Activated CD4-positive, alpha-beta T cell treated with anti-CD3 and anti-CD28 coated beads for 1 hour (primary cell): ENCODE measurements at places on chromosomes 12 and 14.

GRCh38 chr12:16369156-16369555, 21.7 kb downstream of the MGST1 start:
- DNase-seq: no peak

DNA sequence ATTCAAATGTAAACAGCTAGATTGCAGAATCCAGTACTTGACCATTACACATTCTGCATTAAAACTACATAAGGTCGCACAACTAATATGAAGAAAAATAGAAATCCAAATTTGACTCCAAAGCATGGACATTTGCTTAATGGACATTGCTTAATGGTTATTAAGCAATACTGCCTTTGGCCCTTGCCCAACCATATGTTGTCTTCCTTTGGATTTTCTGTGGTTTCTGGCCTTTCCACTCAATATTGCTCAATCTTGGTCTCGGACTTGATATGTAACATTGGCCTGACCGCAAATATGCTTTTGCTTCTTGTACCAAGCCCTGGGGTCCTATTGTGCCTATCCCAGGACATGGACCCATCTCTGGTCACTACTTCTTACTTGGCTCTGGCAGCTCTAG, 67.2 kb downstream of the PTPRR start:
- DNase-seq: no peak

- no peak for DNase-seq
Measured at GRCh38 chr12:26425587-26426260, 230.4 kb downstream of the SSPN start.

- no peak for DNase-seq
Measured at GRCh38 chr14:33972583-33973081, 21.8 kb upstream of the EGLN3 start.

- DNase-seq: no peak
Measured at GRCh38 chr14:36519431-36520321, at the start of gene NKX2-1. NKX2-1 (minus strand) TSS chr14:36520232; CDS start chr14:36520129, 103 bp downstream.

DNA sequence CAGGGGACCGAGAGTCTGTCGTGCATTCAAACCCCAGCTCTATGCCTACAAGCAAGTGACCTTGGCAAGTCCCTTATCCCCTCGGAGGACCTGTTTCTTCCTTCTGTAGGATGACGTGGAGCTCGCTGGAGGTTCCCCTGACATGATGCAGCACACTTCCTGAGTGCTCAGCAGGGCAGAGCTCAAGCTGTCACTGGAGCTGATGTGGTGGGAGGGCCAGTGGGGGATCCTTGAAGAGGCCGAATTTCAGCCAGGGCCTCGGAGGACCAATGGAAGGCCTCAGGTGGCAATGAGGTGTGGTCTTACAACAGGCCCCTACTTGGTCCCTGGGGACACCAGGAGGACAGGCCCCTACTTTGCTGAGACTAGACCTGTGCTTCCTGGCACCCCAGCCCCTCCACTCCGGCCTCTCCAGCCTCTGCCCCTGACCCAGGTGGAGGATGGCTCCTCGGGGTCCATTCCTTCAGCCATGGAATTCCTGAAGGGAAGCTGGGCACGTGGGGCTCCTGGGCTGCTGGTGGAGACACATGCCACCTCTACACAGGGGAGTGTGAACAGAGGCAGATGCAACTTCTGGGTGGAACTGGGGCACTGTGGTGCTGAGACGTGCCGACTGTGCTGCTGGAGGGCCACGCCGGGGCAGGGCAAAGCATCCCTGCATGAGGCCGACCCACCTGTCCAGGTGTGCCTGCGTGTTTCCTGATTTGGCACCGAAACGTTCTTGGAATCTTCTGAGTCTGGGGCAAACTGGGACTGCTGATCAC, 18.7 kb upstream of the KIF26A start:
- DNase-seq: no peak

- DNase-seq: no peak
Measured at GRCh38 chr12:107258780-107259179, 165.4 kb upstream of the CRY1 start.

DNA sequence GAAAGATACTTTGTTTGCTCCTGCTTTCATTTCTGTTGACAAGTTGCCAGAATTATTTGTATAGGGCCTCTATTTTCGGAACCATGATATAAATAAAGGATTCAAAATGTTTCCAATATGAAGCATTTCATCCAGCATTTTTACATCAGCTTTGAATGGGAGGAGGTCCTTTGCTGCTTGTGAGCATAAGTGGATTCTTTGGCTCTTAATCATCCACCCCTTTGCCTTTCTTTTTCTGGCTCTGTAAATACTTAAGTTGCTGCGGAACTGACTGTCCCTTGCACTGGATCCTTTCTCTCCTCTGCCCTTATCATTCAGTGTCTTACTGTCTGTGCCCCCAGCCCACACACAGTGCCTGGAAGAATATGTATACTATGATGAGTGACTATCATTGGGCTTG, 357.3 kb upstream of the RGS6 start:
- no peak for DNase-seq

GRCh38 chr12:47417121-47417520, 288.7 kb downstream of the RPAP3 start:
- no peak for DNase-seq

DNA sequence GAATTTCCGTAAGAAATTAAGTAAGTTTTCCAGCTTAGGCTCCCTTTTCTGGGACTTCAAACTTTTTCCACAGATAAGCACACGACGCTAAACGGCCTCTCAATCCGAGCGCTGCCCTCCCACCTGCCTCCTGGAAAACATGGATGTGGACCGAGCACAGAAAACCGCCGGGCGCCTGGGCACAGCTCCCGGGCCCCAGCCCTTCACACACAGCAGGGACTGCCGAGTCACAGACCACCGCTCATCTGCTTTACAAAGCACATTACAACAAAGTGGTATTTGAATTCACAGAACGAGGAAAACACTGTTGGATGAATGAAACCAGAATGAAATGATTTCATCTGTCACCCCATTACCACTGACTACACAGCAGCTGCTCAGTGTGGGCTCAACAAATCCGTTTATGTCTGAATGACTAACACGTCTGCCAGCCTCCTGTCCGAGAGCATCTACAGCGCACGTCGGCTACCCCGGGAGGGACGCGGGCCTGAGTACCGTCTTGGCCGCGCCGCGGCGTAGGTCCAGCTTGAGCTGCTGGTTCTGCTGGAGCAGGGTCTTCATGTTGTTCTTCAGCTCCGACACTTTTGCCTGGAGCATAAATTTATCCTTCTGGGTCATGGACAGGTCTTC, 13.1 kb upstream of the ANKLE2 start:
- DNase-seq: no peak

DNA sequence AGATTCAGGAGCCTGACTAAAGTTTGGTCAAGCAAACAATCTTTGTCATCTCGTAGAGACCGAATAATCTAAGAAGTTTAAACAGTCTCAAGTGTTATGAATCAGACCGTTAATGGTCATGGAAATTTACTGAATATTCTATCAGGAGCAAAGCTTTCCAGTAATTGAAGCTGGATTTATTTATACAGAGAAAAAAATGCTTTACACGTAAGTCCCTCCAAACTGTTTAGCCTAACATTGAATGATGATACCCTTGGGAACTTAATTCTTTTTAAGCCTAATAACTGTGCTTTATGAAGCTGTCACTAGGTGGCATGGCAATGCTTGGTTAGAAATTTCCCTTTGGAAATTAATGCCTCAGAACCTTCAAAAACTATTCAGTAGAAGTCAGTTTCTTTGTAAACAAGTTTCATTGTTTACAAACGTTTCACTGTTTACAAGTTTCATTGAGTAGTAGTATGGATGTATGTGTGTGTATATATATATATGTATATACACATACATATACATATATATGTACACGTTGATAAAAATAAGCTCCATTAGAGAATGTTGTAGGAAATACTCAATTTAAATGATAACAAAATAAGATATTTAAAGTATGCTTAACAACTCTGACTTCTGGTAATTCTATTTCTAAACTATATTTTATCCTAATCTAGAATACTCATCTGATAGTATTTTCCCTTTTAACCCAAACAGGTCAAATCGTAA, 32.1 kb downstream of the DEPDC4 start:
- DNase-seq: no peak

DNA sequence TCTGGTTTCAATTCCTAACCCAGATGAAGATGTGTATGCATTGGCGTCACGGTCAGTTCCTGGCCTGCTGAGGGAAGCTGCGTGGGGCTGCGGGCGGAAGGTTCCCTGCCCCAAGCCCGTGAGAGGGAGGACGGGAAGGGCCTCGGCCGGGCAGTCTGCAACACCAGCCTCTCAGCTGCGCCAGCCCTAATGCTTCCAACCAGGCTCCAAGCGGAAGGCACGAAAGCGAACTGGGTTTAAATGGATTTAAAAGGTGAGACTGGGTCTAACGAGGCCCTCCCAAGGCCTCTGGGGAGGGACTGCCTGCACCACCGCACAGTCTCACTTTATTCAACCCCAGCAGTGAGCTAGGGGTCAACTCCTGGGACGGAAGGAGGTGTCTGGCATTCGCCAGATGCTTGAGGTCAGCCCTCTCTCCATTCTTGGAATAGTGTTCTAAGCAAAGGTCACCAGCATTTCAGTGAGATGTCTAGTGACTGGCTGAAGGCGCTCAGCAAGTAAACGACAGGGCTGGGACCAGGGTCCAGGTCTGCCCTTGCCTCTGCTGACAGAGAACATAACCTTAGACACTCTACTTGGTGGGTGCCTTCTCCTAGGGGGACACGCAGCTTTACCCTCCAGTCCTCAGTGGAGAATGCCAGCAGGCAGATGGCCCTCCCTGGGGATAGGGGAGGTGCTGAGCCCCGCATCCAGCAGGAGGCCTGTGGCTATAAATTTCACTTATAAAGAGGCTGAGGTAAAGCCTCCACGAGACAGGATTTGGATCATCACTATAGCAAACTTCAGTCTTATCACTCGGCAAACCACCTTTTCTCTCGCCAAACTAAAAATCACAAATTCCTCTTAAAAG, 92.2 kb downstream of the PIWIL1 start:
- no peak for DNase-seq

- no peak for DNase-seq
Measured at GRCh38 chr12:2084553-2085296, 31.9 kb downstream of the CACNA1C start.

GRCh38 chr12:93705237-93705636, 28.1 kb downstream of the CRADD start:
- no peak for DNase-seq

- DNase-seq: no peak
Measured at GRCh38 chr14:99224948-99225347, 47.0 kb downstream of the BCL11B start.

GRCh38 chr12:57553343-57554202, 3.7 kb downstream of the KIF5A start:
- DNase-seq: no peak

DNA sequence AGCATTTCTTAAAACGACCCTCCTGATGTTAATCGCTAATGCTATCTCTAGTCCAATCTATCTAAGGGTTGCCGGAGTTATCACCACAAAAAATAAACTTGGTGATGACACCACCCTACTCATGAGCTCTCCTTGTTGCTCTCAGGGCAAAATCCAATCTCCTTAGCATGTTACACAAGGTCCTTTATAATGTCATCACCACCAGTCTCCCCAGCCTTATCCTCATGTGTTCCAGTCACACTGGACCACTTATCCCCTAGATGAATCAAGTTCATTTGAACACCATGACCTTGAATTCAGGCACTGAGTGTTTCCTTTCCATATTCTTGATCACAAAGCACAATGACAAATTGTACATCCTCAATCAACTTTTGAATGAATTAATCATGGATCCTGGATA, 19.0 kb upstream of the DRAM1 start:
- no peak for DNase-seq

DNA sequence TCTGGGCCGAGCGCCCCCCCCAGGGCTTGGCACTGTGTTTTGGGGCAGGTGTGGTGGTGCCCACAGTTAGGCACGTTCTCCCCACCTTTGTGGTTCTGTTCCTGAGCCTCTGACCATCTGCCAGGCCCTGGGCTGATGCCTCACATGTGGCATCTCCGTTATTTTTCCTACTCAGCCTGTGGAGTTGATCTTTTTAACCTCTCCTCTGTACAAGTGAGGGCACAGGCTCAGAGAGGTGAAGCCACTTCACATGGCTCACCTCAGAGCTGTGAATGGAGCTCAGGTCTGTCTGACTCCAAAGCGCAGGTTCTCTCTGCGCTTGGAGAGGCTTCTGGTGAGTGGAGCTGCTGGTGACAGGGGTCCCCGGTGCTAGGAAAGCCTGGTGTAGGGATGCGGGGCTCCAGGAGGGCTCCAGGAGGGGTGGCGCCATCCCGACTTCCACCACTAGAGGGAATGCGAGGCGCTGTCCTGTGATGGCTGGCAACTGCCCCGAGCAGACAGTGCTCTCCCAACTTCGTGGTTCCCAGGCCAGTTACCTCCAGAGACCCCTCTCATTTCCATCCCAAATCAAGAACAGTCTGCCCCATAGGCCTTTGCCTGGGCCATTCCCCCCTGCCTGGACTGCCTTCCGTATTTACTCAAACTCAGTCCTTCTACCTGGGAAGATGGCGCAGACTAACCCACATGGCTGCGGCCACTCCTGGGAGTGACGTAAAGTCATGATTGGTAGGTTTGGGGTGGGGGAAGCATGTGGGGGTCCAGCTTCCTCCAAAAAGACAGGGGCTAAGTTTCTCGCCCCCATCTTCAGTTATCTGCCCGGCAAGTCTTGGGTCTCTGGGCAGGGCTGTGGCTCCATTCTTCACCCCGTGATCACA, 9.9 kb downstream of the BCL7A start:
- DNase-seq: peak; percentile 33

GRCh38 chr14:92633724-92634123, 114.7 kb downstream of the LGMN start:
- no peak for DNase-seq

DNA sequence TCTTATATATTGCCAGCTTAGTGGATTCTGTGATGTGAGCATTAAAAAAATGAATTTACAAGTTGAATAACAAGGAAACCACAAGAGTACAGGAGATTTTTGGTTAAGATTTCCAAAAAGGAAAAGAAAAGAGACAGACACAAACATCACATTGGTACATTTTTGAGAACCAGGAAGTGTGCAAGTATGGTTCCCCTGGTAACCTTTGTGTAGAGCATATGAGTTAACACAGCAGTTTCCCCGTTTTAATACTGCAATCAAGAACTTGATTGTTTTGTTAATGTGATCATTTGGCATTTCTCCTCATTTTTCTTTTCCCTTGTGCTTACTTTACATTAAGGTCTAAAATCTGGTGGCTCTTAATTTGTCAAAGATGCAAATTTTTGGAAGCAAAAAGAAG, 490.4 kb upstream of the ATP2B1 start:
- DNase-seq: no peak
